ENCODE measurements at places on chromosomes 12 and 14. TPM values are rescaled to one million over a fixed set of nuclear protein-coding genes. Genes with fewer than 3 reads are reported as not detected.

The R3HDM2 gene
- total RNA-seq: 10.1 TPM

The ANO2 gene
- not detected for total RNA-seq

The SETD1B gene
- total RNA-seq: 14.5 TPM

The RPS6KL1 gene
- 0.50 TPM for total RNA-seq

The BHLHE41 gene
- 0.57 TPM for total RNA-seq

The TMEM30B gene
- total RNA-seq: 0.17 TPM

The VTI1B gene
- 89.6 TPM for total RNA-seq

The RFC5 gene
- total RNA-seq: 41.5 TPM

The RTL1 gene
- 0.30 TPM for total RNA-seq

The ZNF605 gene
- 3.4 TPM for total RNA-seq

The CCND2 gene
- total RNA-seq: not detected

The LRP1-AS gene
- not detected for total RNA-seq

The P2RX7 gene
- not detected for total RNA-seq

The ZC2HC1C gene
- 2.9 TPM for total RNA-seq

The HOXC12 gene
- not detected for total RNA-seq

The FAM181A gene
- total RNA-seq: not detected

The ZNF891 gene
- 0.39 TPM for total RNA-seq

The CLEC4D gene
- total RNA-seq: not detected

The CCDC184 gene
- total RNA-seq: 2.5 TPM

The SERPINA4 gene
- not detected for total RNA-seq

The SCN8A gene
- 2.5 TPM for total RNA-seq

The NCOR2 gene
- 226 TPM for total RNA-seq

The LLPH gene
- 57.8 TPM for total RNA-seq

The KRT85 gene
- not detected for total RNA-seq

The CHPT1 gene
- total RNA-seq: 62.4 TPM

The IFNG-AS1 gene
- total RNA-seq: not detected

The OTOGL gene
- total RNA-seq: not detected

The STYK1 gene
- total RNA-seq: 0.23 TPM

The P3H3 gene
- total RNA-seq: 20.2 TPM

The CMKLR1 gene
- total RNA-seq: not detected

The CNTN1 gene
- 64.6 TPM for total RNA-seq

The PTPRO gene
- total RNA-seq: not detected

The DIO3 gene
- total RNA-seq: not detected

The GLT8D2 gene
- total RNA-seq: 0.28 TPM

The STXBP6 gene
- 2.2 TPM for total RNA-seq

The ENDOU gene
- not detected for total RNA-seq

The TAS2R20 gene
- total RNA-seq: not detected

Data from A549 treated with CpdA at 1 μM for 4 hours (cell line).